ENCODE measurements at places on chromosomes 6 and 20.

DNA sequence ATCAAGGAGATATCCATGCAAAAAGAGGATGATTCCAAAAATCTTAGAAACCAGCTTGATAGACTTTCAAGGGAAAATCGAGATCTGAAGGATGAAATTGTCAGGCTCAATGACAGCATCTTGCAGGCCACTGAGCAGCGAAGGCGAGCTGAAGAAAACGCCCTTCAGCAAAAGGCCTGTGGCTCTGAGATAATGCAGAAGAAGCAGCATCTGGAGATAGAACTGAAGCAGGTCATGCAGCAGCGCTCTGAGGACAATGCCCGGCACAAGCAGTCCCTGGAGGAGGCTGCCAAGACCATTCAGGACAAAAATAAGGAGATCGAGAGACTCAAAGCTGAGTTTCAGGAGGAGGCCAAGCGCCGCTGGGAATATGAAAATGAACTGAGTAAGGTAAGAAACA lies 10.1 kb upstream of the SNRNP48 start:
- no peak for DNase-seq

DNA sequence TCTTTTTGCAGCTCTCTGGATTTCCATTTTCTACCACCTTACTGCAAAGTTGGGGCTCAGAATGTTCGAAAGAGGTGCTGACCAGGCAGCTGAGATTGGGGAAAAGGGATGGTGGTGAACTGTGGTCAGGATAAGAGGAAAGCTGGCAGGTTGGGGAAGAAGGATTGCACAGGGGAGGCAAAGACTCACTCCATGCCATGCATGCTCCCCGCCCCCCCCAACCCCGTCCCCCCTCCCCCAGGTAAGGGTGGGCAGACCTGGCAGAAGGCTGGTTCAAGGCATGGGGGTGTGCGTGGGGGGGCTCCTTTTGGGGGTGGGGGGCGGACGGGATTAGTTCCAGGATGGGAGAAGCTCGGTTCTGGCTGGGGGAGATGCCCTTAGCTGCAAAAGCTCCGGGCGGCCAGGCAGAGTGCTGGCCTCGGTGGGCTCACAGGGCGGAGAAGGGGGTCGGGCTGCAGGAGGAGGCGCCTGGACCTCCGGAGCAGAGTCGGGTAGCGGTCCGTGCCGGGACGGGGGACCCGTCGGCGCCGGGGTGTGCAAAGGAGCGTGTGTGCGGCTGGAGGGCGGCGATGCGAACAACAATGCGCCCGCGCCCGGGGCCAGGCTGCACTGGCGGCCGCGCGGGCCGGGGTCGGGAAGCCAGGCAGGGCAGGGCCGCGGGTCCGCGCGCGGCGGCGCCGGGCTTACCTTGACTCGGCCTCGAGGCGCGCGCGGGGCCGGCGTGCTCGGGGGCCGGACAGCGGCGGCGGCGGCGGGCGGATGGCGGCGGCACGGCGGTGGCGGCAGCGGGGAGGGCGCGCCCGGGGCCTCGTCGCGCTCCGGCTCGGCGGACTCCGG lies 880 bp downstream of the ADNP start:
- no peak for DNase-seq

DNA sequence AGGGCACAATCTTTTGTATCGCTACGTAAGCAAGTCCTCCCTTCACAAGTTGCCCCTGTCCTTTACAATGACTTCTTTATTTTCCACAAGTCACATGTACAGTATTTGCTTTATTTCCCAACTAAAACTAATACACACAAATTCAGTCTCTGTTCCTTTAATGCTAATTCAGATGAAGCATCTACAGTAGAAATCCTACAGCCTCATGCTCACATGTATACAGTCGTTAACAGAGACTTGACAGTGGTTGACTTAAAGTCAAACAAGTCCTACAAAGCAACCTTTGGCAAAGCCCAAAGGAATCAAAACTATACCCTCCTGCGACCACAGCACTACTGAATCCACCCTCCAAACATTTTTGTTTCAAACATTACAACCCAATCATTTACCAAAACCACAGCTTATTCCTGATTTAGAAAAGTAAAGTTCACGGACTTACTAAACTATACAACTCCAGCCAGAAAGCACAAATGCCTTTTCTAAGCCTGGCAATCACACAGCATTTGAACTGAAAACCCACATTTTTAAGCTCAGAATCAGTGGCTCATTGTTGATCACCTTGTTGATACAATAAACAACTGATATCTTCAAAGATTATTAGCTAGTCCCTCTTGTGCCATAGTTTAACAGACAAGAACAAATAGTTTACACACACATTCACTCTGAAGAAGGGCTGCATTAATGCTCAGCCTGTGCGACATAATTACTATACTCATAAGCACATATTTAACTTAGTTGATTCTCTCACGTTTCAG lies 70.9 kb upstream of the NHSL1 start:
- DNase-seq = no peak

DNA sequence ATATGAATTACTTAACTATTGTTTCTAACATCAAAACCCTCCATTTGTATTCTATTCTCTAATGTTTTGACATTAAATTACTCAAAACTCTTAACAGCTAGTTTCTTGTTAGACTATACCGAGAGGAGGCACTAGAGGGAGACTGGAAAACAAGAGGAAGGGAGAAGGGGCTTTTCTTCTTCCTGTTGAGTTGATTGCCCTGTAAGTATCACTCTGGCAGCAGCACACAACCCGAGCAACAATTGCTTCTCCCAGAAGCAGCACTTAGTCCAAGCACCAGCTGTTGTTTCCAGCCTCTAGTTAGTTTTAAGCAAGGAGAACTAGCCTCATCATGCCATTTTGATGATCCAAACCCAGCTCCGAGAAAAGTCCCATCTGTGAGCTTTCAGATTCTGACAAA lies 603.8 kb downstream of the PRKN start:
- no peak for DNase-seq

DNA sequence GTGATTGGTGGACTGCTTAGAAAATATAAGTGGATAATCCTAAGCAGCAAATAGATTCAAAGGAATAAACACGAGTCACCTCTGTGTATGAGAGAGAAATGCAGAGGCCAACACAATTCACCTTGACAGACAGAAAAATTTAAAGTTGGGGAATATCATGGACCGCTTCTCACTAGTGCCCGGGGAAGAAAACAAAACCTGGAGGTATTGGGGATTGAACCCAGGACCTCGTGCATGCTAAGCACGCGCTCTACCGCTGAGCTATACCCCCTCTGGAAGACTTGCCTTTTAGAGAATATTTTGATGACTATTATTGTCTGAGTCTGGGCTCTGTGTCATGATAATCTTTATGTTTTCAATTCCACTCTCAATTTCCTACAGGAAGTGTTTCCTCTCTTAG lies 111.9 kb downstream of the TRIM27 start:
- no peak for DNase-seq

- DNase-seq = no peak
These were observed 80.5 kb upstream of the SSTR4 start for GRCh38 chr20:22954661-22955060.

DNA sequence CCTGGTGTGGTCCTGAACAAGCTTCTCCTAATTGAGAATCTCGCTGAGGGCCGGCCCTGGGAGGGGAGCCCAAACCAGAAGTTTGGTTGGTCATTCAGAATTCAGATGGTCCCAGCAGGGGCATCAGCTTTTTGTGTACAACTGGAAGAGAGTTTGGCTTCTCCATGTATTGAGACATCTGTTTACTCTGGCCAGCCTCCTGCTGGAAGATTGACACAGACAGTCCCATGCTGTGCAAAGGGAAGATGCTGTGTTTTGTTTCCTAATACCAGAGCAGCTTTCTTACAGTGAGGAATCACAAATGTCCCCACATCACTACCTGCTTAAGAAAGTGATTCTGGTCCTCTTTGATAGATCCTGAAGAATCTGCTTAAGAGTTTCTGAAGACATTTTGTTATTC lies 97.8 kb downstream of the PLEKHG1 start:
- no peak for DNase-seq

GRCh38 chr6:31776485-31776988 lies 591 bp downstream of the VWA7 start:
- DNase-seq = no peak

GRCh38 chr6:134992155-134992554 lies 42.3 kb upstream of the ALDH8A1 start:
- DNase-seq = no peak

DNA sequence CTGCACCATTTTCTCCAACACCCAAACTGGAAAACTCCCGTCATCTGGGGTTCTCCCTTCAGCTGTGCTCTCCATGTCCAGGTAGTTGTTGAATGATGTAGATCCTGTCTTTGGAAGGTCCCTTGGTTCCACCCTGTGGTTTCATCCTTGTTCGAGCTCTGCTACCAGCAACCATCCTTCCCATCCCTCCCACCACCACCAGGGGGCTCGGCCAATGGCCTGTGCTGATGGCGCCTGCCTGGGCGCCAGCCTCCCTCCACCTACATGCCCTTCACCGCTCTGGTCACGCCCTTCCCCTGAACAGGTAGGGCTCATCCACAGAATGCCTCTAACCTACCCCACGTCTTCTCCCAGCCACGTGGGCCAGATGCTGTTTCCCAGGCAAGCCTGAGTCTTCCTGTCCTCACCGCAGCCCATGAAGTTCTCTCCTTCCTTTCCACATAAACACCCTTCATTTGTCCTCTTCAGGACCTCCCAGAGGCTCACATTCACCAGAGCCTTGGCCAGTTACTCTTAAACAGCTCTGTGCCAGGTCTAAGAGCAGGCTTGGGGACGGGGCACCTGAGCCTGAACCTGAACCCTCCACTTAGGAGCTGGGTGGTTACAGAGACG lies 75.1 kb upstream of the DUSP22 start:
- no peak for DNase-seq

DNA sequence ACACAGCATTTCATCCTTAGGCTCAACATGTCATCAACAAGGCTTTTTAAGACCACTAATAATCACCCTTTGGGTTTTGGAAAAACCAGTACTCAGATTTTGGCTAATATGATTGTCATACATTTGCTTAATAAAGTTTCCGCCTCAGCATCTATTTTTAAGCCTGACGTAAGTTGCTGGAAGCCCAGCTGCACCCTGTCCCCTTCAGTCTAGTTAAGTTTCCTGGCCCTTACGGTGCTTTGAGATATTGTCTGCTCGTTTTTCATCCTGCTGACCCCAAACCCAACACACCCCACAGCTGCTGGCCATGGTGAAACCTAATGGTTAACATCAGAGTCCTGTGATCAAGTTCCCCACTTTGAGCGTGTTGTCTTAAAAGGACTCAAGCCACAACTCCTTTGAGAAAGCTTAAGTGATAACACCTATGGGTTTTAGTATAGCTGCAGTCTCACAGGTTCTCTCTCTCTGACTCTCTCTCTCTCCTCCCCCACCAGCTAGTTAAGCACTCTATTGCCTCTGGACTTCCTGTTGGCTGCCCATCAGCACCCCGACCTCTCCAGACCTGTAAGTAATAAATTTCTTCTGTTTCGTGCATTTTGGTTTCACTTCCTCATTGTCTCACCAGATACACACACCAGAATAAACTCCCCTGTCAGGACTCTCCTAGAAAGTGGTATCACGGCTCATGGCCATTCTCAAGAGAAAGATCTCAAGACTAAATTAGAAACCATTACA lies 802.0 kb downstream of the C6orf118 start:
- no peak for DNase-seq

DNA sequence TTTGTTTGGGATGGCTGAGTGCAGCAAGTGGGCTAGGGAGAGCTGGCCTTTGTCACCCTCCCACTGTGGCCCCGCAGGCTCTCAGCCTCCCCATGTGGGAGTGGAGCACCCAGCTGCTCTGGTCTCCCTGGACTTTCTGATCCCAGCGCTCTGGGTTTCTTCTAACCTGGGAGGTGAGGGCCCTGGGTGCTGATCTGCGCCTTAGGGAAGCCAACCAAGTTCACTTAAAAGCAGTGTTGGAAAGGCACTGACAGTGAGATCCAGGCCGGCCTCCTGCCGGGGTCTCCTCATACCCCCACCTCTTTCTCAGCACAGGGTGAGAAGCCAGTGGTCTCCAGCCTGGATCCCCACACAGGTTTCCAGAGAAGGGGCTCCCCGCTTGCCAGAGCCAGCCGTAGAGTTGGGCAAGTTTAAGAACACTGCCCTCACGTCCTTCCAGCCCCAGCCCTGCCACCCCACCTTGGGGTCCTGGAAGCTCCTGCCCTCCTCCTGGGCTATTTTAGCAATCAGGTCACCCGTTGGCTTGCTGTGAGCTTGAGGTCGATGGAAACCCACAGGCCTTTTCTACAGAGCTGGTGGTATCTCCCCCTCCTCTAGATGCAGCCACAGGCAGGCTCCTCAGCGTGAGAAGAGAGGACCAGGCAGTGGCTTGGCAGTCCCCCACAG lies 9.6 kb downstream of the C20orf203 start:
- no peak for DNase-seq

GRCh38 chr20:48523191-48523995 lies 304.4 kb downstream of the PREX1 start:
- no peak for DNase-seq

- DNase-seq = no peak
These were observed 43.2 kb upstream of the PNRC1 start for GRCh38 chr6:89037141-89037900.

DNA sequence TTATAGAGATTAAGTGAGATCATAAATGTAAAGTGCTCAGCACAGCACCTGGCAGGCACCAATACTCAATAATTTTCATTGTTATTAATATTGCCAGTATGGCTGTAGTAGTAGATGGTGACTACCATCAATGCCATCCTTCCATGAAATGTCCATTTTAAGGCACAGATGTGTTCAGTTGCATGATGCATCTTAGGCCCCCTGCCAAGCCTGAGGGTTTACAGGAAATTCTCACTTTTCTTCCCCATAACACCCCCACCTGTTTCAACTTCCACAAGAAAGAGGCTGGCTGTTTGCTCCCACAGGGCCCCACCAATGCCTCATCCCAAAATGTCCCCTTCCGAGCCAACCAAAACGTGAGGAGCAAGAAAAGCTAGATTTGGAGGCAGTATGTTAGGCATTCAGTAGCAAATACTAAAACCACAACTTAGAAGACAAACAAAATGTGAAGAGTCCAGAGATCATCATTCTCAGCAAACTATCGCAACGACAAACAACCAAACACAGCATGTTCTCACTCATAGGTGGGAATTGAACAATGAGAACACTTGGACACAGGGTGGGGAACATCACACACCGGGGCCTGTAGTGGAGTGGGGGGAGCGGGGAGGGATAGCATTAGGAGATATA lies 110.6 kb upstream of the NHSL1 start:
- no peak for DNase-seq

GRCh38 chr6:135129136-135129856 lies 51.8 kb upstream of the MYB start:
- no peak for DNase-seq

DNA sequence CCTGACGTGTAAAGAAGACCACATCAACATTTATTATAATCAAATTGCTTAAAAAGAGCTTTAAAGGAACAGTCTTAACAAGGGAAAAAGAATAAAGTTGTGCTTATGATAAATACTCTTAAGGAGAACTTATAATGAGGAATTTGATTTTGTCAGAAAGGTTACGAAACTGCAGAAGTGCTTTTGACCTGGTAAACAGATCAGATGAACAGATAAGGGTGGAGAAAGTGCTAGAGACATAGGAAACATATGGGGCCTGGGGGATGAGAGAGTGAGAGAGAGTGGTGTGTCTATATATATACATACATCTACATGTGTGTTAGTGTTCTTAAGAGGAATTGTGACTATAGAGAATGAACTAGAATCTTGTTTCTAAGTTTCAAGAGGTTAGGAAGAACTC lies 186.2 kb upstream of the GJE1 start:
- DNase-seq = no peak

- no peak for DNase-seq
These were observed 936.7 kb upstream of the CITED2 start for GRCh38 chr6:140311146-140311545.

All from stimulated activated CD8-positive, alpha-beta memory T cell treated with anti-CD3 and anti-CD28 coated beads, Interleukin-4, amount 100 ng/mL, for 1 hour (primary cell).